ENCODE measurements at places on chromosomes 3 and 15.

- no peak for DNase-seq
These were observed 8.8 kb downstream of the SYNM start for GRCh38 chr15:99113547-99114271.

DNA sequence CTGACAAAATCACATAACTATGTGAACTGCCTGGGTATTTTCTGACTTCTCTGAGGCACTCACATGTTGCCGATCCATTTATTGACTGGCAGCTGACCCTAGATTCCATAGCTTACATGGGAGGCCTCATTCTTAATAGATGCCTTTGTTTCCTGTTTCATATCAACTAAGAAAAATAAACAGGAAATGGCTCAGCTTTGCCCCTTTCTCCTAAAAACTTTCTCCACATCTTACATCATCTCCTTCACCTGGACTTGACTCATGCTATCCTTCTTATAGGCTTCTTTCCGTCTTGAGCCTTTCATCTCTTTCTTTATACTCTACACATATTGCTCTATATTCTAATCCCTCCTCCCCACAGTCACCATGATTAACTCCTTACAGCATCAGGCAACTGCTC, 38.0 kb downstream of the TXNRD3 start:
- DNase-seq: no peak

- DNase-seq: no peak
These were observed 155.4 kb upstream of the CADPS start for GRCh38 chr3:63030666-63031065.

DNA sequence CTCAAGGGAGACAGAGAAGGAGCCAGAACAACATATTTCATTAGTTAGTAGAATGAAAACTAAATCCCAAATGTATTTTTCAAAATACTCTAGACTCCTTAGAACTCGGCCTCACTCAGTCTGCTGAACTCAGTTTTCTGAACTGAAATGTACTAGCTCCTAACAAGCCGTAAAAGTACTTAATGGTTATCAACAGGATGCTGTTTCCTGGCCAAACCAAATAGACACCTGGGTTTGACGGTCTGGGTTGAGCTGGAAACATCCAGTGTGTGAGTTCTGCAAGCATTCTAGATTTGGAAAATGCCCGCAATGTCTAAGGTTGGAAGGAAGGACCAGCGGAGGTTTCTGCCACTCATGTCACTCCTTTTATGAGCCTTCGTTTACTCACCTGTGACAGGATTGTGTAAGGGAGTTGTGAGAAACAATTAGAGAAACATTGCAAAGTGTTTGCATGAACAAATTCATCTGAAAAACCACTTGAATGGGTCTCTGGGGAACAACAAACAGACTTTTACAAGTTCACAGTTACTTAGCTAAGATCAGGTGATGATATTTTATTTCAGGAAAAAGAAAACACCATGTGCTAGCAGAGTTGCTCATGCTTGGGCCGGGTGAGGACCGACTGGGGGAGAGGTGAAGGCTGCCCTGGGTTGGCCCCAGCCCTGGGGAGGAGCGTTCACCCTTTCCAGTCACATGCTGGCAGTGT, 151.0 kb downstream of the ALDH1A2 start:
- no peak for DNase-seq

GRCh38 chr3:73999501-73999900, 374.8 kb upstream of the PDZRN3 start:
- no peak for DNase-seq

DNA sequence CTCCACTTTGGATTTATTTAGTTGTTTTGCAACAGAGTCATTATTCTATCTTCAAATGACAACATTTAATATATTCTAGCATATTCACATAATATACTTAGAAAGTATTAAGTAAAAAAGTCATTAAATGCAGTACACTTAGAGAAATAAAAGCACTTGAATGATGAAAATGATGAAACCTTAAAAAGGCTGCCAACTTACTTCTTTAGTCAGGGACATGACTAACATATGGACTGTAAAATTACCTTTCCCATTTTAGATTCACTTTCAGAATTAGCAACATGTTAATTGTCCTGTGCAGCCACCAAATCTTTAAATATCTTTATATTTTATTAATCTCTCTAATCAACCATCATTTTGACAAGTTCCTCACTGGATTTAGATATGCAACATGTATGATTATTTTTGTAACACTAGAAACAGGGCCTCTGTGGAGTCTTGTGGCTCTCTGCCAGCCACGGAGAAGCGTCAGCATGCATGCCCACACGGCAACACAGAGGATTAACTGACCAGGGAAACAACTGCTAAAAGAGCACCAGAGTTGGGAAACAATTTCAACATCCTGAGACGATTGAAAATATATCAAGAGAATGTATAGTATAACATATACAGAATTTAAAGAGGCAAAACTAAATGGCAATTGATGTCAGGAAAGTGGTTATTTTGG, 95.7 kb downstream of the ANO10 start:
- DNase-seq: no peak

GRCh38 chr15:27989838-27990237, 109.3 kb downstream of the OCA2 start:
- no peak for DNase-seq

DNA sequence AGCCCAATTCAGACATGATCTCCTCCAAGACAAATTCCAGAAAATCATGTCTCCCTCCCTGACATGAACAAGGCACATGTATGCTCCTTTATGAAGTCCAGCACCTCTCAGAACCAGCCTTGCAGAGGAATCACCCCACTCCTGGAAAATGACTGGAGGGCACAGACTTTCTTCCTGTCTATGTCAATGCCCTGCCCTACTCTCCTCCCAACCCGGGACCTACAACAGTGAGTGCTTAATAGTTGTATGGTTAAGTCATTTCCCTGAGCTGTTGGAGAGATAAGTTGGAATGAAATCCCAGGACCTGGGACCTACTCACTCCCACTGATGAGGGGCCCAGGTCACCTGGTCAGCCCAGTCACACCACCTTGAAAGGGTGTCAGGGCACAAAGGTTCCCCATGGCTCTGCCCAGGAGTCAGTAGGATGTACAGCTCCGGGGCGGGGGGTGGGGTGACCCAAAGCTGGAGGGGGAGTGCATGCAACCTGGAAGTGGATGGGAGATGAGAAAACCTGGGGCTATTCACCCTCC, 80.1 kb upstream of the HERC1 start:
- no peak for DNase-seq

DNA sequence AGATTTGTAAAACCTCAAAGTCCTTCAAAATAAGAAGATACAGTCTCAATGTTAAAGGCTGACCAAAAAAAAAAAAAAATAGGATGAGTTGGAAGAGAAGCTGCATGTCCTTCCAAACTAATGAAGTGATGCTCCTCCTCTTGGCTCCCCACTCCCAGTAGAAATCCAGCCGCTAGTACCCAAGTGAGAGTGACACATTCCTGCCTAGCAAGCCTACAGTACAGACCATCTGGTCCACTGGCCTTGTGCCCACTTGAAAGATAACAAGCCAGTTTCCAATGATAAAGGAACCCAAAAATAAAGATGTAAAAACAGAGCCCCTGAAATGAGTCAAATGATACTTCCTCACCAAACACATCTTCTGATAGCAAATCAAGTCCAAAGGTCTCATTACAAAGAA, 258.7 kb upstream of the NSMCE3 start:
- DNase-seq: no peak

DNA sequence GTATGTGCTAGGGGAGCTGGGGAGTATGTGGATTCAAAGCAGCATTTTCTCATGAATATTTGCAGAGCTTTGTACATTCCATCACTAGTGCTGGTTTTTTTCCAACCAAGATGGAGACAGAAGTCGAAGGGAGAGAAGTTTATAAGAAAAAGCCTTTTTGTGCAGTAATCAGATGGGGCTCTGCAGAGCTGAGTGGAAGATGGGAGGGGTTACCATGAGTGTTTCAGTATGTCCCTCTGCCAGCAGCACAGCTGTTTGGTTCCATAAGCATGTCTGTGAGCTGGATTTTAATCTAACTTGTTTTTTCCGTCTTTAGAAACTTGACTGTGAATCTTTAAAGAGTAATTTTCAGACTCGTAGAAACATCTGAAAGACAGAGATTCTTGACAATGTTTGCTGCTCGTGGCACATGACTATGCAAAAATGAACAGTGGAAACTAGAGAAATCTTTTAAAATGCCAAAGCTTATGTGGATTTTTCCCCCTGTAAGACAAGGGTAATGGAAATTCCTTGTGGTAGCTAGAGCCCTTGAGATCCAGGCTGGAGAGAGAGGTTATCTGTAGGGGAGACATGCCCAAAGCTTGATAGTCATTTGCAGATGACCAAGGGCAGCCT, 20.3 kb downstream of the STARD9 start:
- no peak for DNase-seq

DNA sequence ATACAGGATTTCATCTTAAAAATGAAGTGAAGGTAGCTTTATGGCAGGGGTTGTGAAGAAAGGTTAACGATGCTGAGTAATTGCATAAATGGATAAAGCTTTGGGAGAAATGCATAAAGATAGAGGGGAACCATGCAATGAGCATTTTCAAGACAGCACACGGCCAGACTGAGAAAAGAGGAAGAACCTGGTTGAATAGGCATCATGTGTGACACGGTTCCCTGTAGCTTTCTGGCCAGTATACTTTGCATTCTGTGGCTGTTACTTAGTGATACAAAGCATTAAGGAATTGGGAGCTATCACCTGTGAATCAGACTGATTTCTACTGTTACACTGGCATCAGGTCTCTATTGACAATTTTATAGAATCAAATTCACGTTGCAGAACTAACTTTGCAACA, 33.3 kb downstream of the NR2C2 start:
- DNase-seq: no peak

GRCh38 chr3:150985711-150986110, 13.2 kb upstream of the CLRN1 start:
- DNase-seq: no peak

- DNase-seq: no peak
These were observed 42.3 kb downstream of the TXNRD3 start for GRCh38 chr3:126612479-126613205.
